H54 (cell line): ENCODE measurements at places on chromosomes 12 and 14.

- no peak for DNase-seq
These were observed 5.3 kb upstream of the GDF11 start for GRCh38 chr12:55737581-55738122.

GRCh38 chr14:64891173-64891838 is 11.6 kb upstream of the SPTB start:
- no peak for DNase-seq

DNA sequence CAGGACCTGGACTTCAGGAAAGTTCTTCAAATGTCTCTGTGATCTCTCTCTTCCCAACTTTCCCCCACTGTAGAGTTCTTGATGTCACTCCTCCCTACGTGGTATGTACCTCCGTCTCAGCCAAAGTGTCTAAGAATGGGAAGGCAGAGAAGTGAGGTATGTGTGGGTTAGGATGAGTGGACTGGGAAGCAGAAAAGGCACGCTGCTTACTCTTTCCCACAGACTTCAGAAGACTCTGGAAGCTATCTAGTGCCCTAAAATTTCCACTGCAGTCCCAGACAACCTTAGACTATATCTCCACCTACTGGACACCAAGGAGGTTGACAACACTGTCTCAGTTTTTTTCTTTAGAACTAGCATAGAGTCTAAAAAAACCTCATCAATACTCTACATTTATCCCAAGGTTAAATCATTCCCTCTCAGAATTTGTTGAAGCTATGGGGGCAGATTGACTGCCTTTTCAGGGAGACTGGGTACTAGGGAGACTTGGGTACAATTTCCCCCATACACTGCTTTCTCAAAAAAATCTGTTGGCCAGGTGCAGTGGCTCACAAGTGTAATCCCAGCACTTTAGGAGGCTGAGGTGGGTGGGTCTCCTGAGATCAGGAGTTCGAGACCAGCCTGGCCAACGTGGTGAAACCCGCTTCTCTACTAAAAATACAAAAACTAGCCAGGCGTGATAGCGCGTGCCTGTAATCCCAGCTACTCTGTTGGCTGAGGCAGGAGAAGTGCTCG is 20.6 kb upstream of the ITGA5 start:
- DNase-seq = no peak

DNA sequence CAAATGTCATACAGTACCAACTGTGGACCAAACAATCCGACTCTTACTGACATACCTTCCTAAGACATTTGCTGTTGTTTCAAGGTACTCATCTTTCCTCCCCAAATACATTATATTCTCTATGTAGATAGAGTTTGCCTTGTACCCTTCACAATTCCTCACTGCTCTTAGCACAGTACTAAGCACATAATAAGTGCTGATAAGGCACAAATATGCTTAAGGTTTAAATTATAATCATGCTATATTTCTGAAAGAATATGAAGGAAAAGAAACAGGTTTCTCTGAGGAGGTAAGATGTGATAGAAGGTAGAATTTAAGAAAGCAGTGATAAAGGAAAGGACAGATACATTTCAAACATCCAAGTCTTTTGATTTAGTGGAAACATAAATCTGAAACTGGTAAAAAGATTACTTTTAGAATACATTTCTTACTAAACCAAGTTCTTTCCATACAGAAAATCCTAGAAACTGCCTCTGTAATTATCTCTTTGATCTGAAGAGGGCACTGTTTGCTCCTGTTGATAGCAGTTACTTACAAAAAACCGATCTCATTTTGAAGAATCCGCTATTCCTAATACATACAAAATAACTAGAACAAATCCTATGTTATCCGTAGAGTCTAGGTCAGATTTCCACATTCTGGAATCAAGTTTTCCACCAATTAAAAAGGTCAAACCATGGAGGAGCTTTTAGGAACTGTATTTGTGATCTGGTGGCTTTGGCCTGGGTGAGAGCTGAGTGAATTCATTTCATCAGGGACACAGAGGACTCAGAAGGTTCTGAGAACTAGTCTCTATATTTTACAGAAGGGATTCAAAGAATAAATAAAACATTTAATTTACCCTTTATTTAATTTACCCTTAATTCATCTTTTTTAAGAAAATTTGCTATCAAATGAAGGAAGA is 311.9 kb downstream of the DAD1 start:
- no peak for DNase-seq

- DNase-seq = no peak
These were observed 96.6 kb downstream of the RIMBP2 start for GRCh38 chr12:130619385-130620001.

GRCh38 chr12:2934371-2934770 is 24.8 kb upstream of the TEAD4 start:
- DNase-seq = no peak

DNA sequence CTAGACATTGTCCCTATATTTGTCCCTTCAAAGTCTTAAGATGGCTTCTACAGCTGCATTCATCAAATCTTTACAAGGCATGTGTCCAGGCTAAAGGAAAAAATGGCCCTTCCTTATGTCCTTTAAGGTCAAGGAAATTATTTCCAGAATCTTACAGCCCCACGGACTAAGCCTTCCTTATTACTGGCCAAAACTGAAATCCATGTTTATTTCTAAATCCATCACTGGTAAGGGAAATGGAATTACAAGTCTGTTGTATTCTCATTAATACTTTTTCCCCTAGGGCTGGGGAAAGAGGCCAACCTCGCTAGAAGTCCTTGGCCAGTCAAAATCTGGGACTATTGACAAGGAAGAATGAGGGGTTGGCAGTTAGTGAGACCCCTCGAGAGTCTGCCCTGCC is 252.5 kb downstream of the TMEM132C start:
- DNase-seq = no peak

DNA sequence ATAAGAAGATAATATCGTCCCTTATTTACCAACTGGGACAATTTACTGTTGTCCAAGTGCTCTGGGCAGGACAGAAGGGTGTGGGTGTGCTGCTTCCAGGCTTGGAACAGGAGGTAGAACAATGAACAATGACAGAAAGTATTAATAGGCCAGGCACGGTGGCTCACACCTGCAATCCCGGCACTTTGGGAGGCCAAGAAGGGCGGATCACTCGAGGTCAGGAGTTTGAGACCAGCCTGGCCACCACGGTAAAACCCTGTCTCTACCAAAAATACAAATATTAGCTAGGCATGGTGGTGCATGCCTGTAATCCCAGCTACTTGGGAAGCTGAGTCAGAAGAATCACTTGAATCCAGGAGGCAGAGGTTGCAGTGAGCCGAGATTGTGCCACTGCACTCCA is 2.5 kb downstream of the IFI27 start:
- no peak for DNase-seq

DNA sequence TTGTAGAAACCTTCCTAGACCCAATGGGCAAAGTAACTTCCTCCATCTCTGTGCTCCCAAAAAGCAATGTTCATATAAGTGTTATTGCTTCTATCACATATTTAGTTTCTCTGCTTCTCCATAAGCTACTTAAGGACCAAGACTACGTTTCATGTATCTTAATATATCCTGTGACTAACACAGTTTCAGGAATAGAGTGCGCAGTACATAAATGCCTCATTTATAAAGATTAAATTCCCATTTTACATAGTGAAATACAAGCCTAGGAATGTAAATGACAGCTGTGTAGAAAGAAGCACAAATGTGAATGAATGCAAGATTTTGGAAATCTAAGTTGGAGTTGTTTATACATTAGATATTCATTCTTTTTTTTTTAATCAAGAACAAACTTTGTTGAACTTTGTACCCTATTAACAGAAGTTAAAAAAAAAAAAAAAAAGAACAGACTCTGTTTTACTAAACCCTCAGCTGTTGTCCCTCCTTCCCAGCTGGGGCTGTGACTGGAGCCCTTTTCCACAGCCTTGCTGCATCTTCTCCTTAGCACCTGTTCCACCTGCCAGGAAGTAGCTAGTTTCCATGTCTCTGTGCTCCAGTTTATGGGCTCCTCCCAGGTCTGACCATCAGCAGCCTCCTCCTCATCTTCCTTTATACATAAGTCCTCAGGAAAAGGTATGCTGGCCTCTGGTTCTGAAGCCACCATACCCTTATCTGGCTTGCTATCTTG is 7.0 kb upstream of the METTL17 start:
- no peak for DNase-seq

DNA sequence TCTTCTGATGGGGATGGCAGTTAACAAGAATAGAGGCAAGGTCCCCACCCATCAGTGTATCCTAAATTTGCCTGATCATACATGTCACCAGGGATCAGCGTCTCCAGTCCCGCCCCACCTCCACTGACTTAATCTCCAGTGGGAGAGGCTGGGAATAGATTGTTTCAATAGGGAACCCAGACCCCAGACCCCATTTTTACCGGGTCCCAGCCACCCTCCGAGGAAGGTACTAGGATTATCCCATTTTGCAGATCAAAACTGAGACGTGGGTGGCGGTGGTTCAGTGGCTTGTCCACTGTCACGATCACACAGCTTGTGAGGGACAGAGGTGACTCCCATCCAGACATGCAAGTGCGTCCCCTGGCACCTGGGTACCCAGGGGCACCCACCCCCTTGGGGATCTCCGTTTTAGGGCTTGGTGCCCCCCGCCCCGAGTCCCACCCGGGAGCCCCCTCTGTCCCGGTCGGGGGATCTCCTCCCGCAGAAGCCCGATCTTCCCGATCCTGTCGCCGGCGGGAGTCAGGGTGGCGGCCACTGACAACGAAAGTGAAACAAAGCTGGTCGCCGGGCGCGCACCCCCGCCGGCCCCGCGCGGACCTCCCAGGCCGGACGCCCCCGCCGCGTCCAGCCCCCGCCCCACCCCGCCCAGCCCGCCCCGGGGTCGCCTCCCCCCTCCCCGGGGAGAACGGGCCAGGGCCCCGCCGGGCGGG is 523 bp downstream of the WSB2 start:
- peak; percentile 45 for DNase-seq
